ENCODE measurements at places on chromosomes 5 and 9. TPM values are rescaled to one million over a fixed set of nuclear protein-coding genes. Genes with fewer than 3 reads are reported as not detected.

The DBN1 gene
- total RNA-seq = 187 TPM

The STPG3 gene
- not detected for total RNA-seq

The MARCOL gene
- total RNA-seq = not detected

The NPR3 gene
- 0.86 TPM for total RNA-seq

The GPBP1 gene
- 75.5 TPM for total RNA-seq

The GCNT4 gene
- total RNA-seq = 1.7 TPM

The EIF4EBP3 gene
- not detected for total RNA-seq

Data from Daoy (cell line).